GM20000 (cell line): ENCODE measurements at places on chromosomes 1 and 21.

- peak; percentile 89 for DNase-seq
These were observed 14.0 kb downstream of the RHBG start for GRCh38 chr1:156383023-156383422.

- peak; percentile 86 for DNase-seq
These were observed 9.2 kb upstream of the LAD1 start for GRCh38 chr1:201408176-201408833.

DNA sequence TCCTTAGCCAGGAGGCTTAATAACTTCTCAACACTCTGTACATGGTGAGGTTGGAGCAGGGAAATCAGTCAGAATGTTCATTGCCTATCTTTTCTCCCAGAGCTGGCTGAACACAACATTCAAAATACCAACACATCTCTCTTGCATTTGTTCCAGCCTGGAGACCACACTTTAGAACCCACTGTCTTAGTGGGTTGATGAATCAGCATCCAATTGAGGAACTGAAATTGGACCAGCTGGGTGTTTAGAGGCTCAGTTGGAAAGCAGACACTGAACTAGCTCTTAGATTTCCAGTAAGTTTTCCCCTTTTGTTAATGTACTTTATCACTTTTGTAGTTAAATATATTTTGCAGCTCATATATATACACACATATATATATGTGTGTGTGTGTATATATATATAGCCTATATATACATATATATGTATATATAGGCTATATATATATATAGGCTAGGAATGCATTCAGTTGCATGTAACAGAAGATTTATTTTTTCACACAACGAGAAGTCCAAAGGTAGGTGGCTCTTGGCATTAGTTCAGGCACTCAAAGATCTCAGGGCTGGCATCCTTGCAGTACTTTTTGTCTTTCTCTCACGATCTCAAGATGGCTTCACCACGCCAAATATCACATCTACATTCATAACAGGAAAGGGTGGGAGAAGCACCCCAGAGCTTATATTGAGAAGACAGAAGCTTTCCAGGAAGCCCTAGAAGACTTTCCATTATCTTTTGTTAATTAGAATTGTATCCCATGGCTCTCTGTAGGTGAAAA lies 35.0 kb upstream of the HUNK start:
- DNase-seq: no peak

- DNase-seq: no peak
These were observed 57.5 kb downstream of the MAP3K7CL start for GRCh38 chr21:29187944-29188343.

DNA sequence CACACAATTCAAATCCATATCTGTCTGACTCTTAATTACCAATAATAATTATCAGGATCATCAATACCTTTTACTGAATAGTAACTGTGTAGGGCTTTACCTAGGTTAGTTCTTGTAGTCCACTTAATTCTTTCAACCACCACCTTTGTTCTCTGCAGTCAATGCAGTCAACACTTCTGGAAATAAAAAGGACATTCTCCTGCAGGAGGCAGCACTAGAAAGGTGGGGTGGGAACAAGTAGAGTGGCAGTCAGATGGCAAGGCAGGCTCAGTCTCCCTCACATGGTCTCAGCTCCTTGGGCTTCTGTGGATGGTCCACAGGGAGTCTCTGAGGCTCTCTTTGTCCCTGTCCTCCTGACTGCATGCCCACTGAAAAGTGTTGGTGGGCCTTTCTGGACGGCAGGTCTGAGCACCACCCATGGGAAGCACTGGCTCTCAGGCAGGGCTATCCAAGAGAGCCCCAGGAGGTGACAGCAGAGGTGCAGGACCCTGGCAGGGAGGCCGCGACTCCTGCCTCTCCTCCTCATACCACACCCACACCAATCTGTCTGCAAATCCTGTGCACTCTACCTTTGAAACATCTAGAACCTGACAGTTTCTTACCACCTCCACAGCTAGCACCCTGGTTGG lies 237.3 kb downstream of the FOXD2 start:
- no peak for DNase-seq

DNA sequence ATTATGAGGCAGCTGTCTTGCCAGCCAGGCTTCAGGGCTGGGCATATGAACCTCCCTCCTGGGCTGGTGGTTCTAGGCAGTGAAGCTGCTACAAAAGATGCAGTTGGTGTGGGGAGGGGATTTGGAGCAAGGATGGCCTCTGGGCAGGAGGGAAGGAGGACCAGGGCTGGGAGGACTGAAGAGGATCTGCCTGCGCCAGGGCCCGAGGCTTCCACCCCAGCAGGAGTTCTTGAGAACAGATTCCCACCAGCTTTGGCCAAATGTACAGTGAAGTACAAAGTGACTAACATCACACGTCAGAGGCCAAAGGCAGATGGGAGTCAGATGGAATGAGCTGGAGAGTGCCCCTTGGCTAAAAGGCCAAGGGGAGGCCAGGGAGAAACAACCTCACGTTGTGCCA lies 62.4 kb downstream of the DDX20 start:
- no peak for DNase-seq

DNA sequence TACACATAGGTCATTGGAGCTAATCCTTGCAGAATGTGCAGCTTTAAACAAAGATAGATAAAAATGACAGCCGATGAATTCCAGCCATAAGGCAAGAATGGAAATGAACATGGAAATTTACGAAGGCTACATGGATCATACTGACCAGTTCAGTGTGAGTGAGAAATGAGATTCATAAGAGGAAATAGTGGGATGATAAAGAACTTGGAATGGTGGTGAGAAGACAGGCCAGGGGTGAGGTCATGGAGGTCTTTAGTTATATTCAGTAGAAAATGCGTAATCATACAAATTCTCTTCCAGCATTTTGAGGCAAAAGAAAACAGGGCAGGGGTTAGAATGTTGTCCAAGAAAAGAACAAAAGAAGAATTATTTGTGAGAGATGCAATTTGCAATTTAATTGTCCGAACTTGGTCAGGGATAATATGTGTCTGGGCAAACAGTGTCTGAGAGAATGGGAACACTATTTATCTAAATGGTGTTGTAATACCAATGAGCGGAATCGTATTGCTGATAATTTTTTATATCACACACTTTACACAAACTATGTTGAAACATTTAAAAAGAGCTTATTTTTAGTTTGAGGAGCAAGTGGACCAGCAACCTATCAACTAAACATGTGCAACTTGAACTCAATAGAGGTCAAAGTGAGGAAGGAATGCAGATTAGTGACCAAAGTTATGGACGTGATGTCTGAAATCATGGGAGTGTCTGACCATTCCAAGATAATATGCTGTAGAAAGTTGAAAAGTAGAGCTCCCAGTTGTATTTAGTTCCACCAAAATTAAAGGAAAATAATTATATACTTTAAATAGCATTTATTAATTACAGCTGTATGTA lies 739.0 kb upstream of the NCAM2 start:
- DNase-seq: no peak

DNA sequence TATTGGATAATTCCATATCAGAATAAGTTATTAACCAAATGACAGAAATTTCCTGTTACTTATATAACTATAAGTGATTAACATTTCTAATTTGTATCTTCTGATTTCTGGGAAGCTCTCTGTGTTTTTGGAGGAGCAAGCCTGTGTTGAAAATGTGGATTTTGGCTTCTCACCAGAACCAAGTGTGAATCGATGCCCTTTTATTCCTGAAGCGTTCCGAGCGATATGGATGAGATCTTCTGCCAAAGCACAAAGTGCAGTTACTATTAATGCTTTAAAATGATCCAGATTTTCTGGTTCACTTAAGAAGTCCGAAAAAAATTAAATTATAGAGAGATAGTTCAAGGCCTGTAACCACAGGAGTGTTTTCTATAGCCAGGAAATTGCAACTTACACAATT lies 22.8 kb downstream of the ALG14 start:
- no peak for DNase-seq

DNA sequence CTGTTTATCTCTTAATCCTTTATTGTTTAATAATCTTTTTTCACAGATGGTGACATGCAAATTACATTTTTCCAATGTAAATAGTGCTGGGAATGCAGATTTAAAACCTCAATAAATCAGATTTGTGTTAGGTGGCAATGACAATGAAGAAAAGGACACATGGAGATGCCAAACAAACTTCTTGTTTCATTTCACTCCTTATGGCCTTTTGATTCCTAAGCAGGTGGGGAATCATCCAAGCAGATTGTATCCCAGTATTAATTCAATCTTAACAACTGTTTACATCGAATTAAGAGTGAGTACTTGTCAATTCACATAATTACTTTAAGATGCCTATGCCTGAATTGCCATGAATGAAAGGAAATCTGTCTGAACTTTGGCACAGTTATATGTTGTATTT lies 98.9 kb upstream of the RGS18 start:
- DNase-seq: no peak

- peak; percentile 83 for DNase-seq
These were observed 1.2 kb downstream of the BTG3 start for GRCh38 chr21:17611414-17612022.

- no peak for DNase-seq
These were observed 28.0 kb upstream of the TSPAN2 start for GRCh38 chr1:115117298-115117697.

- DNase-seq: no peak
These were observed 58.0 kb upstream of the RAB3GAP2 start for GRCh38 chr1:220330265-220330664.

DNA sequence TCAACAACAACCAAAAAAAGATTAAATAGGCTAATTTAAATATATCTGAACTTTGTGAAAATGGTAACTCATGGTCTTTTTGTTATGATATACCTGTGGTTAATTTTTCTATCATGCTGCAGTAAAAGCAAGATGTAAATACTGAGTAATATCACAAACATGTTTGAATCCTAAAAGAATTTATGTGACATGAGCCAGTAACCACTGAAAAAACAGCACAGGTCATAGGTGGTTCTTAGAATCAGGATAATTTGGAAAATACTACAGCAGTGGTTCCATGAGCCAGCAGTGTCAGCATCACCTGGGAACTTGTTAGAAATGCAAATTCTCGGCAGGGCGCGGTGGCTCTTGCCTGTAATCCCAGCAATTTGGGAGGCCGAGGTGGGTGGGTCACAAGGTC lies 4.1 kb downstream of the ATP5IF1 start:
- DNase-seq: no peak

- peak; percentile 76 for DNase-seq
These were observed 53.1 kb downstream of the RIMS3 start for GRCh38 chr1:40612345-40612831.

- DNase-seq: peak; percentile 32
These were observed 26.6 kb downstream of the ATF6 start for GRCh38 chr1:161792740-161793139.

DNA sequence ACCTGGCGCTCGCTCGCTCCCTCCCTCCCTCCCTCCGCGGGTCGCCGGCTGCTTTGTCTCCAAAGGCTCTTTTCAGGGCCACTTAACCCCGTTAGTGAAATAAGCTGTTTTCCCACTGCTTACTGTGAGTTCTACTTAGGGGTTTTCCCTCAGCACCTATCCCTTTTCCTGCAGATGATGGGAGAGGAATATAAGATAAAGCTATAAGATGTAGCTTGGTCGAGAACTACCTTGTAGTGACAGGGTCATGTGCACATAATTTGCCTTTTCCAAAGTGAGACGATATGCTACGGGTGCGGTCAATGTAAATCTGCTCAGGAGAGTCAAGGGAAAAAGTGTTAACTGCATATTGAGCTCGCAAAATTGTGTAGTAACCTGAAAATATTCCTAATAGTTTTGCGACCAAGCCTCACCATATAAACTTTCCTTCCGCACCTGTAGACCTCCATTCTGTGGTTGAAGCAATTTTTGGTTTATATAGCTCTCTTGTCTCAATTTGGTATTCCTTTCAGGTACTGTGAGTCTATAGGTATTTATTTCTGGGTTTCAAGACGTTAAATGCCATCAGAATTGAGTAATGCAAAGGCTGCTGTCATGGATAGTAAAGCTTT lies 55.8 kb upstream of the BOLA1 start:
- DNase-seq: no peak

DNA sequence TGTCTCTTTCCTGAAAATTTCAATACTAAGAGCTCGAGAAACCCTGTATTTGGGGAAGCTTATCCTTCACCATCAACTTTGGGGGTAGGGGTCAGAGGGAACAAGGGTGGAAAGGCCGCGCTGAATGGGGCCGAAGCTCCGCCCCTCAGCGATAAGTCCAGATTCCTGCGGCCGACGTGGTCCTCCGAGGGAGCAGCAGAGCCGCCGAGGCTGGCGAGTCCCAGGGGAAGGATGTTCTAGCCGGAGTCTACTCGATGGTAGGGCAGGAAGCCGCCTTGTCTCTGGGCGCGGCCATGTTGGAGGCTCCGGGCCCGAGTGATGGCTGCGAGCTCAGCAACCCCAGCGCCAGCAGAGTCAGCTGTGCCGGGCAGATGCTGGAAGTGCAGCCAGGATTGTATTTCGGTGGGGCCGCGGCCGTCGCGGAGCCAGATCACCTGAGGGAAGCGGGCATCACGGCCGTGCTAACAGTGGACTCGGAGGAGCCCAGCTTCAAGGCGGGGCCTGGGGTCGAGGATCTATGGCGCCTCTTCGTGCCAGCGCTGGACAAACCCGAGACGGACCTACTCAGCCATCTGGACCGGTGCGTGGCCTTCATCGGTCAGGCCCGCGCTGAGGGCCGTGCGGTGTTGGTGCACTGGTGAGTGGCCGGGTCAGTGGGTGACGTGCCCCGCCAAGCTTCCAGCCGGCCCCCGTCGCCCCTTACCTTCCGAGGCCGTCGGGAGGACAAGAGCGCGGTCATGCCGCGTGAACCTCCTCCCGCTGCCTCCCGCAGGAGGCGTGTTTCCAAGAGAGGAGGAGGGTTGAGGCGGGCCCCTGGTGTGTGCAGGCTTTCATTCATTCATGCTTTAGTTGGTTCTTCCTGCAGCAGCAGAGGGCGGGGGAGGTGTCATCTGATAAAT lies at the start of gene DUSP12:
DUSP12 (plus strand) TSS at position 278 of the 899 bp plus-strand sequence; CDS start at position 294, 16 bp downstream.
- DNase-seq: peak; percentile 83

DNA sequence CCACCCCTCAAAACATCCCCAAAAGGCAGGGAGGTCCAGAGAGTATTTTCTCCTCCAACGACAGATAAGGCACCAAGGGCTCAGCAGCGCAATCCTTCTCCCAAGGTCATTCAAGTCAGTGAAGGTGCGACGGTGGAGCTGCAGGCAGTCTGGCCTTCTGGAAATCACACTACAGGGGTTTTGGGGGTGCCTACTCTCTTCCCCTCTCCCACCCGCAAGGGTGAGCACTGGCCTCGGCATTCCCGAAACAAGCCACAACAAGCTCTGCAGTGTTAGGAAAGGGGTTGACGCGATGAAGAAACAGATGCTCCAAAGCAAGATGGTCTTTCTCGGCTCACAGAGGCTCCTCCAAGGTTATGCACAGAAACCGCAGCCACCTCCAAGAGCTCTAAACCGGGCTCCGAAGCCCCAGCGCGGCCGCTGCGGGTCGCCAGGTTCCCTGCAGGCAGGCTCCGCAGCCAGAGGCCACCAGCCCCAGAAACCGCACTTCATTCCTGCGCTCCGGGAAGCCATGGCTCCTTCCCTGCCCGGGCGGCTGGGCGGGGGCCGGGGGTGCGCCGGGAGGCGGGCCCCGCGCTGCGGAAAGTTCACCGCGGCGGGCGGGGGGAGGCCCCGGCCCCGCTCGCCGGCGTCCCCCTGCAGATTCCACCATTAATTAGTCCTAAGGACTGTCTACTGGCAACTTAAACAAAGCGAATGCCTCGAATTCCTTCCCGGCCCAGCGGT lies 1.1 kb downstream of the LUZP1 start:
- DNase-seq: peak; percentile 70
